ENCODE measurements at places on chromosomes 1 and 21.

GRCh38 chr1:9419369-9420041 lies 119.8 kb upstream of the SLC25A33 start:
- no peak for DNase-seq

DNA sequence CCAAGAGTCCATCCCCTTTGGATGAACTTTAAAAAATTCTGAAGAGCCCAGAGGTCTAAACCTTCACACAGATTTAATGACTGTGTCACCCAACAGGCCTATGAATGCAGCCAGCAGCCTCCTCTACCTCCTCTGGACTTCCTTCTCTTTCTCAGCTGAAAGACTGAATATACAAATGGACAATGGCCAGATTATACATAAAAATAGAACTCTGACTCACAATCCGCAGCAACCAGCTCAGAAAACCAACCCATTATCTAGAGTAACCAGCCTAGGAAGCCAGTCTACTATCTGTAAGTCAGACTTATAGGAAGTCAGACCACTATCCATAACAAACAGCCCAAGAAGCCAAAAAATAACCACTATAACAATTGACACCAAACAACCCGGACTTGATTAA lies 224.5 kb downstream of the ASTN1 start:
- no peak for DNase-seq

- no peak for DNase-seq
These were observed 109.8 kb downstream of the ELAVL4 start for GRCh38 chr1:50218344-50219120.

- peak; percentile 80 for DNase-seq
These were observed 50.5 kb downstream of the ACTN2 start for GRCh38 chr1:236736761-236737160.
